ENCODE measurements at places on chromosomes 12 and 14.

- no peak for DNase-seq
Observed at GRCh38 chr12:26493656-26494055, 298.3 kb downstream of the SSPN start.

DNA sequence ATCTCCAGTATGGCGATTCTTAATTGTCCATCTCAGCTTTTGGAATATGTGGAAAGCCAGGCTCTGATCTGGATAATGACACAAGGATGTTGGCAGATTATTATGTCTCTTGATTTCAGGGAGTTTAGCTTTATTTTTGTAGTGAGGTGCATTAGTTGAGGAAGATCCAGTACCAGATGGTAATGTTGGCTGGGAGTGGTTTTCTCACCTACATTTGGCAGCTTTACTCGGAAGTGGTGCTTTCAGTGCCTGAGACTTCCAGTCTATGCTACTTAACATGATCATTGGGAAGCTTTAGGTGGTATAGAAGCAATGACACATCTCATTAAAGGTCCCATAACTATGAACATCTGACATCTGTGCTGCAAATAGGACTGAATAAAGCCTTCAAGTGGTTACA, 7.5 kb downstream of the SLC15A5 start:
- DNase-seq: no peak

- no peak for DNase-seq
Observed at GRCh38 chr12:124484067-124484466, 83.3 kb downstream of the NCOR2 start.

GRCh38 chr12:91138337-91138920, 27.1 kb upstream of the LUM start:
- no peak for DNase-seq

DNA sequence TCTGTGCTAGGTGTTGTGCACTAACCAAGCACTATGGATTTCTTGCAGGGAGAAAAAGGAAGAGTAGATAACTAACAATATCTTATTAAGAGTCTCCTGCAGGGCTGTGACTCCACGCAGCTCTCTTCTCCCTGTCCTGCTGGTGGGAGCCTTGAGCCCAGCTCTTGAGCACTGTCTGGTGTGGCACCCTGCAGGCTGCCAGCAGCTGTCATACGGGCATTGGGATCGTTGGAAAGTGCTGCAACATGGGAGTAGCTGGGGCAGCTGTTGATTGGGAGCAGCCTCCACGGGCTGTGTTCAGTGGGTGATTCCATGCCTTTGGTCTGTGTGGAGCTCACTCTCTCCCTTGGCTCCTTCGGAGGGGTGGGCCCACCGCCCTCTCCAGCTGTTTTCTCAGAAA, 125.3 kb downstream of the FBXL14 start:
- DNase-seq: no peak

DNA sequence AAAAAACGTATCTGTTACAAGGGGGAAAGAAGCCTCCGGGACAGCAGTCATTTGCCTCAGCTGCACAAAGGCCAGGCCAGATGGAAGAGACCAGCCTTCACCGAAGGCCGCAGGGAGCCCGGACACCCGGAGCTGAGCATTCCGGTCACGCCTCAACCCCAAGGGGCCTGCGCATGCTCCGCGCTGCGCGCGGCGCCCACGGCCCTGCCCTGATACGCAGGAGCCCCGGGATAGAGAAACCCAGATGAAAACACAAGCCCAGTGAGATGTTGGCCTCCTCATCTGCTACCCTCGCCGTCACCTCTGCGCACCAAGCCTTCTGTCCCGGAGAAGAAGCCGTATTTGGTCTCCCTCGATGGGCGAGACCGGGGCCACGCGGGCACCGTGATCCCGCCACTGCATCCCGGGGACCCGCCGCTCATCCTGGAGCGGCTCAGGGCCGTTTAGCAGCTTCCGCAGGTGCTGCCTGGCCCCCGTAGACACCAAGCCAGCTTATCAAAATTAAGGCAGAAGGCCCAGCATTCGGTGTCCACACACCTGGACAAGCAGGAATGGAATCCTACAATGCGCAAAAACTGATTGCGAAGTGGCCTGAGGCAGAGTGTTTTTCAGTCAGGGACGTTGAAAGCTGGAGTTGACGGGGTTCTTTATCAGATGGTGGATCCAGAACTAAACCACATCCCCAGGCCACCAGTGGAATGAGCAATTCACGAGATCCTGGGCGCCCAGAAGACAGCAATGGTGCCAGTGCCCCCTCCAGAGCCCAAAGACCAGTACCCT, 2.6 kb downstream of the OR8S1 start:
- no peak for DNase-seq

All from stimulated activated CD4-positive, alpha-beta T cell treated with anti-CD3 and anti-CD28 coated beads, Interleukin-2, amount 100 ng/mL, for 48 hours (primary cell).